Caco-2 (cell line): ENCODE measurements at places on chromosomes 6 and 20. TPM values are rescaled to one million over a fixed set of nuclear protein-coding genes. Genes with fewer than 3 reads are reported as not detected.
A peak's percentile ranks its signal among the peaks of the same experiment; 100 is the strongest.

Gene TMEM14A
- total RNA-seq: 39.9 and 41.9 TPM in 2 replicates

Gene OOEP
- total RNA-seq: not detected in 2 replicates

GRCh38 chr6:41716516-41717391, 18.7 kb downstream of the TFEB start:
- no peak overlapping the region for H3K27ac ChIP-seq
- no peaks in the 10 kb centered on the region for H3K36me3 ChIP-seq
- DNase-seq: no peak
- no peaks in the 10 kb centered on the region for H3K4me1 ChIP-seq
- no peaks in the 10 kb centered on the region for H3K27me3 ChIP-seq

Gene PPIL1
- 57.7 and 61.2 TPM in 2 replicates for total RNA-seq

GRCh38 chr6:158853880-158854213, 34.7 kb upstream of the EZR start:
- peaks cover 58% of the 10 kb centered on the region for H3K4me1 ChIP-seq
- no peaks in the 10 kb centered on the region for H3K27me3 ChIP-seq
- H3K27ac ChIP-seq: no peak overlapping the region
- H3K4me3 ChIP-seq: peak overlapping the region; percentile 9

DNA sequence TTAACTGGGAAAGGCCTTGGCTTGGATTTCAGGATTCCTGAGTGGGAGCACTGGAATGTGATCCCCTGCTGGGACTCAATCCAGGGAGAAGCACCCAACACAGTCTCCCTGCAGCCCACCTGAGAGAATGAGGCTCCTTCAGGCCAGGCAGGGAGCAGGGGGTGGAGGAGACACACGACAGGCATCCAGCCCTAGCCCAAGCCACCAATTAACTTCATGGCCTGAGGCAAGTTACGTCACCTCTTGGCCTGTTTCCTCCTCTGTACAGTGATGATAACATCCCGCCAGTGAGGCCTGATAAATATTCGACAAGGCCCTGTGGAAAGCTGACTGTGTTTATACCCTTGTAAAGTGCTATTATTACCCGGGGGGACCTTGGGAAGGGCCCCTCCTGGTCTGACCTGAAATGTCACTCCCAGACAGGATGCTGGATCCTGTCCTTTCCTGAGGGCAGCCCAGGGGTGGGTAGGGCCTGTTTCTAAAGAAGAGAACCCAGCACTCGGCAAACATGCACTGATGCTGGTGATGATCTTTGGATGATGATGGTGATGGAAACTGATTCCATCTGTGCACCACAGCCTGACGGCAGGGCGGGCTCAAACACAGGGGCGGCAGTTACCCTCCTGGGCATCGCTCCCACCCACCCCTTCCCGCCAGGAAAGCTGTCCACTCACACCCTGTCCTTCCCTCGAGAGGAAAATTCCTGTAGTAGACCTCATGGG, 12.4 kb downstream of the FRS3 start:
- H3K4me1 ChIP-seq: peaks cover 32% of the 10 kb centered on the region
- H3K4me3 ChIP-seq: no peak overlapping the region
- no peaks in the 10 kb centered on the region for H3K27me3 ChIP-seq

DNA sequence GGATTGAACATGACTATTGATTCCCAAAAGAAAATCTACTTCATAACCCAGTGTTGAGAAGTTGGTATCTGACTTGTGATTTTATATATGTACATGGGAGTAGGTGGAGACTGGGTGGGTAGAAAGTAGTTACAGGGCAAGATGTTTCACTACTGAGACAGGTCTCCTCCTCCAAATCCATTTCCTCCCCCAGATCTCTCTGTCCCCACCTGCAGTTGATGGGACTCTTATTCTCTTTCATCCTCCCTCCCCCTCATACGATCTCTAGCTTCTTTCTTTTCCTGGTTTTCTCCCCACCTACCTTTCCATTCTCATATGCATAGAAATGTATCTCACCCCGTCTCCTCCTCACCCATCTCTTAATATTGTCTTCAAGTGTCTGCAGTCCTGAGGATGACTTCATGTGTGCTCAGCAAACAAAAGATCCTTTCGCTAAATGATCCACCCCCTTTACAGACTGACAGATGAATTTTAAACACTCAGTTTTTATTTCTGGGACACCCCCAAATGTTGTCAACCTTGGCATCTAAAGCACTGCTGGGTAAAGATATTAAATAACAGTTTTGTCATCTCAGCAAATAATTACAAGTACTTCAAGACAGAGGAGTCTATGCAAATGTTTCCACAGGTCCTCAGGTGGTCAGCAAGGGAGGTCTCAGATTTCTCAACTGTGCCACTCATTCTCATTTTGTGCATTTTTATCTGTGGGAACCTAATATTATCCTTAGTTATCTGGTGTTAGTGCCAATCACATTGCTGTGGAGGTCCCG, 18.7 kb upstream of the HECA start:
- no peak overlapping the region for H3K27ac ChIP-seq
- H3K36me3 ChIP-seq: no peaks in the 10 kb centered on the region
- H3K4me1 ChIP-seq: no peaks in the 10 kb centered on the region
- DNase-seq: no peak
- no peak overlapping the region for H3K4me3 ChIP-seq
- H3K27me3 ChIP-seq: no peaks in the 10 kb centered on the region

DNA sequence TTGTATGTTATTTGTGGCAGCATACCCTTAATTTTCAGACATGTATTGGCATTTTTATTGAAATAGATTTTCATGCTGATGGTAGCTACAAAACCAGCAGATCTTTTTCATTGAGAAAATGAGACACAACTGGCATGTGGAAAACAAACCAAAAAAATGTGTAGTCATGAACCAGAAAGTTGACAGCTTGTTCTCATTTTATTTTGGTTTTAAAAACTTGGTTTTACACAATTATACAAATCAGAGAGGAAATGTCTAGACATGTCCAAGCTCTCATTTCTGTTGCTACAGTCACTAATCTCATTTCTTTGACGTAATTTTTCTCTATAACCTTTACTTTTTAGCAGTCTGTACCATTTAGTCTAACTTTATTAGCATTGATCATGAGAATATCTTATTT, 85.4 kb downstream of the GRIK2 start:
- DNase-seq: no peak
- no peaks in the 10 kb centered on the region for H3K27me3 ChIP-seq
- no peak overlapping the region for H3K27ac ChIP-seq
- H3K4me3 ChIP-seq: no peak overlapping the region
- no peaks in the 10 kb centered on the region for H3K36me3 ChIP-seq

Gene CFAP61
- not detected in 2 replicates for total RNA-seq

Gene TRIM40
- total RNA-seq: not detected in 2 replicates

GRCh38 chr20:32112841-32113240, 3.3 kb downstream of the TM9SF4 start:
- no peaks in the 10 kb centered on the region for H3K36me3 ChIP-seq
- H3K27me3 ChIP-seq: no peaks in the 10 kb centered on the region
- H3K4me3 ChIP-seq: no peak overlapping the region
- H3K27ac ChIP-seq: no peak overlapping the region
- peak; percentile 31 for DNase-seq

DNA sequence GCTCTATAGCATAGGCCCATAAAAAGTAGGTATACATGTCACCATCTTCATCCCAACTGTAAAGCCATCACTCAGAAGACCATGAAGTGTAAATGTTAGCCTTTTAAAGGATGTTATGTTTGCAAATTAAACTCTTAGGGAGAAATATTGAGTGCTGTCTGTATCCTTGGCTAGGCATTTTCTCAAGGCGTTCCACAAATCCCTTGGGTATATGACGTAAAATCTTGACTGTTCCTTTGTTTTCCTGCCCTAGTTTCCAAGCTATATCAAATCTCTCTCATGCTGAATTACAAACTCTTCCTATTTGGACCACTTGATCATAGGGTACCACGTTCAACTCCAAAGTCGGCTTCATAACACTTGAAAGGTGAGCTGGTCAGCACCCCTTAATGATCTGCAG, 486.2 kb downstream of the HDGFL1 start:
- no peak overlapping the region for H3K4me3 ChIP-seq
- no peak for DNase-seq
- no peaks in the 10 kb centered on the region for H3K36me3 ChIP-seq
- no peaks in the 10 kb centered on the region for H3K4me1 ChIP-seq

DNA sequence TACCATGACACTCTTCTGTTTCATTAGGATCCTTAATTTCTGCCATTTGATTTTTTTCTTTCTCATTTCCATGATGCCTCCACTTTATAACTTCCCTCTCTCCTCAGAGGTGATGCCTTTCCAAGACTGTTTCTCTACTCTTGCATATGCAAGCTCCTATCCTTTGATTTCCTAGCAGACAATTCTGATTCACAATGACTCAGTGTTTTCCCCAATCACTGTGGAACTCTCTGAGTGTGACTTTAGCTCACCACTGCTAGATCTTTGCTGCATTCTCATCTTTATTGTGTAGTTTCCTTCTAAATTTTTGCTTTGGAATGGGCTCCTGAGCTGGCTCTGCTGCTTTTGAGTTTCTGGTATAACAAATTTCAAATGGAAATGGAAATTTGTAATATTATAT, 184.9 kb downstream of the TINAG start:
- H3K27me3 ChIP-seq: no peaks in the 10 kb centered on the region
- H3K36me3 ChIP-seq: no peaks in the 10 kb centered on the region
- DNase-seq: no peak
- no peak overlapping the region for H3K27ac ChIP-seq
- no peak overlapping the region for H3K4me3 ChIP-seq
- H3K4me1 ChIP-seq: peaks cover 13% of the 10 kb centered on the region

Gene LPA
- not detected in 2 replicates for total RNA-seq

Gene ROS1
- total RNA-seq: 0.16 TPM in 1 of 2 replicates, not detected in the other

DNA sequence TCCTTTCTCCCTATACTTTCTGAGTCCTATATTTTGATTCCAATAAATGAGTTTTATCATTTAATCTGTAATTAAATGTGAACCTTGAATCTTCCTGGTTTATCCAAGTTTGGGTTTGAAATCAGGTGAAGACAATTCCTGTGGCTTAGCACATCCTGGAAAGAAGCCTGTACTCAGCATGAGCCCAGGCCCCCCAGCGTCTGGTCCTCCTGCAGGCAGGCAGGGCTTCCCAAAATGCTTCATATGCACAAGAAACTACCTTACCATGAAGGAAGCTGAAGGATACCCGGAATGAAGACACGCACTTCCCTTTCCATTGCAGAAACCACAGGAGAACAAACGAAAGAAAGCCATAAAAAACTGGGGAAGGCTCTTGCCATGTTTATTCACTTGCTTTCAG, 157.4 kb upstream of the PDE10A start:
- no peak overlapping the region for H3K4me3 ChIP-seq
- no peaks in the 10 kb centered on the region for H3K27me3 ChIP-seq
- DNase-seq: no peak
- H3K27ac ChIP-seq: no peak overlapping the region
- no peaks in the 10 kb centered on the region for H3K36me3 ChIP-seq
- no peaks in the 10 kb centered on the region for H3K4me1 ChIP-seq

GRCh38 chr20:48797850-48798747, 29.7 kb downstream of the PREX1 start:
- no peaks in the 10 kb centered on the region; the same call in none of the 2 replicates for H3K27me3 ChIP-seq
- no peaks in the 10 kb centered on the region for H3K4me1 ChIP-seq
- H3K36me3 ChIP-seq: no peaks in the 10 kb centered on the region
- no peak overlapping the region for H3K27ac ChIP-seq

DNA sequence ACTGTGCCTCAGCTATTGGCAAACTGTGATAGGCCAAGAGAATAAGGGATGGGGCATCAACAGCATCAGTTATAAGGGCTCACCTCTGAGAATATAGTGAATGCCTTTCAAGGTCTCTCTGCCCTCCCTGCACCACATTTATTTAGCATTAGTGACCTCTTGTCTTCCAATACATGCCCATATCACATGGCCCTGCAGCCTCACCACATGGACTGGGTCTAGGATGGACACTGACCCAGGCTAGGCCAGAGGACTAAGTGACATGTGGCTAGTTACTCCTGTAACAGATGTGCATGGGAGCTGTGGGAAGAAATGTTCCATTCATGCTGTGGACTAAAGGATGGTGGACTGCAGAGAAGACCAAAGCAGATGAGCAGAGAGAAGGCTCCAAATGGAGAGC, 3.2 kb upstream of the BTN2A2 start:
- no peak overlapping the region for H3K27ac ChIP-seq
- H3K4me1 ChIP-seq: no peaks in the 10 kb centered on the region
- DNase-seq: no peak
- H3K36me3 ChIP-seq: no peaks in the 10 kb centered on the region
- no peaks in the 10 kb centered on the region for H3K27me3 ChIP-seq

GRCh38 chr6:18207949-18208348, 52.7 kb downstream of the KDM1B start:
- no peak overlapping the region for H3K4me3 ChIP-seq
- no peak overlapping the region for H3K27ac ChIP-seq
- H3K4me1 ChIP-seq: no peaks in the 10 kb centered on the region
- H3K36me3 ChIP-seq: no peaks in the 10 kb centered on the region
- H3K27me3 ChIP-seq: no peaks in the 10 kb centered on the region
- no peak for DNase-seq

Gene PLG
- total RNA-seq: not detected in 2 replicates

GRCh38 chr6:89180971-89181370, 35.1 kb downstream of the PM20D2 start:
- no peak overlapping the region for H3K27ac ChIP-seq
- DNase-seq: no peak
- H3K27me3 ChIP-seq: no peaks in the 10 kb centered on the region

DNA sequence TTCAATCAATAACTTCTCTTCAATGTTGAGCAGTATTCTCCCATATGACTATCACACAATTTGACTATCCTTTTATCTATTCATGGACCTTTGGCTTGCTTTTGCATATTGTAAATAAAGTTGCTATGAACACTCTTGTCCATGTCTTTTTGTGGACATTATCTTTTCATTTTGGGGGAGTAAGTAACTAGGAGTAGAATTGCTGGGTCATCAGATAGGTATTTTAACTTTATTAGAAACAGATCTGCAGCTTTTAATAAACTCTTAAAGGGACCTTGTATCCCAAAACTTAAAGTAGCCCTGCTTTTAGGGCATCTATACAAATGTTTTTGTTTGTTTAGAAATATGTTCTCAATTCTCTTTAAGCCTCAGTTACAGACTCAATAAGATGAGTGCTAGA, 614.2 kb upstream of the CITED2 start:
- H3K4me3 ChIP-seq: no peak overlapping the region
- H3K27me3 ChIP-seq: no peaks in the 10 kb centered on the region
- peaks cover 15% of the 10 kb centered on the region for H3K4me1 ChIP-seq
- no peaks in the 10 kb centered on the region for H3K36me3 ChIP-seq
- no peak for DNase-seq
- H3K27ac ChIP-seq: no peak overlapping the region

- no peaks in the 10 kb centered on the region for H3K27me3 ChIP-seq
- no peaks in the 10 kb centered on the region for H3K4me1 ChIP-seq
- no peak overlapping the region for H3K4me3 ChIP-seq
- H3K27ac ChIP-seq: no peak overlapping the region
Observed at GRCh38 chr6:45163952-45164766, 164.0 kb upstream of the RUNX2 start.

Gene MROH8
- total RNA-seq: 1.3 and 2.6 TPM in 2 replicates

DNA sequence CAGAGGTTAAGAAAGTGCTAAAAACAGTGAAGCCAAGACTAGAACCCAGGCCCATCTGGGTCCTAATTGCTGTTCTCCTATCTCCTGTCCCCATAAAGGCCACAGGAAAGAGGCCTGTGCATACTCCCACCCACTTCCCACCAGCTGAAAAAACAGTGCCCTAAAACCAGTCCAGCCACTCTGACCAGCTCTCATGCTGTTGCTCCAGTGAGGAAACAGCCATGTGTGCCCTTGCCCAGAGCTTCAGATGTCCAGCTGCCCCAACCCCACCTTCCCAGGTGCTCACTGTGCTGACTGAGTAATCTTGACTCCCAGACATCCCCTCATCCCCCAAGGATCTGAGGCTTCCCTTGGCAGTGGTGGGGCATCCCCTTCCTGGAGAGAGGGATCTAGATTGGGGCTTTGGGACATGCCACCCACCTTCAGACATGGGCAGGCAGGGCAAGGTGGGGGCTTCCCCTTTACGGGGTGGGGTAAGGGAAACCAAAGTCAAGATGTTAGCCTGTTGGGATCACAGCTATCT, 28.7 kb downstream of the KCNK5 start:
- peak overlapping the region; percentile 35 for H3K27ac ChIP-seq
